GM12878 (cell line): ENCODE measurements at places on chromosomes 2 and 18. TPM values are rescaled to one million over a fixed set of nuclear protein-coding genes. Genes with fewer than 3 reads are reported as not detected.
A peak's percentile ranks its signal among the peaks of the same experiment; 100 is the strongest.

GRCh38 chr2:199191461-199191860 is 266.3 kb downstream of the SATB2 start:
- no peak for DNase-seq
- H3K27ac ChIP-seq: no peak overlapping the region
- no peaks in the 10 kb centered on the region for H3K36me3 ChIP-seq

- no peak for DNase-seq
- H3K36me3 ChIP-seq: no peaks in the 10 kb centered on the region
- H3K27ac ChIP-seq: no peak overlapping the region
- no peaks in the 10 kb centered on the region for H3K27me3 ChIP-seq
These were observed 4.8 kb downstream of the REG1B start for GRCh38 chr2:79082987-79083386.

GRCh38 chr18:10792181-10792580 is 266.4 kb downstream of the NAPG start:
- H3K27me3 ChIP-seq: no peaks in the 10 kb centered on the region
- no peak overlapping the region for H3K27ac ChIP-seq

GRCh38 chr18:7596147-7596546 is 29.0 kb downstream of the PTPRM start:
- H3K4me1 ChIP-seq: no peaks in the 10 kb centered on the region
- no peak for DNase-seq

GRCh38 chr2:165390875-165391274 is 78.6 kb upstream of the CSRNP3 start:
- H3K4me1 ChIP-seq: no peaks in the 10 kb centered on the region
- H3K27ac ChIP-seq: no peak overlapping the region
- no peak for DNase-seq
- H3K27me3 ChIP-seq: no peaks in the 10 kb centered on the region
- H3K36me3 ChIP-seq: no peaks in the 10 kb centered on the region

GRCh38 chr2:99860720-99861375 is 281.5 kb downstream of the AFF3 start:
- no peaks in the 10 kb centered on the region for H3K36me3 ChIP-seq
- peaks cover 6% of the 10 kb centered on the region for H3K4me1 ChIP-seq
- no peaks in the 10 kb centered on the region for H3K27me3 ChIP-seq
- H3K4me3 ChIP-seq: no peak overlapping the region
- no peak overlapping the region for H3K27ac ChIP-seq
- no peak for DNase-seq

DNA sequence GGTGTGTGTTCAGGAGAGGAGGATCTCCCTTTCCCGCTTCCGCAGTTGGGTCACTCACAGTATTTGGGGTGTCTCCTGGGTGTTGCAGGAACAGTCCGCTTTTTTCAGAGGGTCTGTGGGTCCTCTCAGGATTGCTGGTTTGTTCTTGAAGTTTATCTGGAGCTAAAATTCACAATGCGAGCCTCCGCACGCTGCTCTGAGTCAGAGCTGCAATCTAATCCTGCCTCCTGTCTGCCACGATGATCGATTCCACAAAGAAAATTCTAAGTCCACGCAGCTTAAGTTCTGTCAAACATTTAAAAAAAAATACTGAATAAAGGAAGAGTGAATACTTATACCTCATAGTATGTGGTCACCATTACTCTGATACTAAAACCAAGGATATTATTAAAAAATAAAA is 76.5 kb downstream of the RAD51AP2 start:
- H3K27me3 ChIP-seq: no peaks in the 10 kb centered on the region
- H3K27ac ChIP-seq: no peak overlapping the region
- H3K36me3 ChIP-seq: no peaks in the 10 kb centered on the region
- H3K4me3 ChIP-seq: no peak overlapping the region
- no peak for DNase-seq
- H3K4me1 ChIP-seq: no peaks in the 10 kb centered on the region

- no peak overlapping the region for H3K4me3 ChIP-seq
- DNase-seq: no peak
- no peaks in the 10 kb centered on the region for H3K27me3 ChIP-seq
- peak overlapping the region; percentile 65 for H3K27ac ChIP-seq
- no peaks in the 10 kb centered on the region for H3K36me3 ChIP-seq
These were observed 34.0 kb downstream of the DOCK10 start for GRCh38 chr2:225008179-225008856.

The ABCG8 gene
- not detected in 2 replicates for total RNA-seq

The ASB1 gene
- total RNA-seq: 31.2 and 34.2 TPM in 2 replicates

The ERICH2 gene
- total RNA-seq: not detected in 2 replicates

The IL1F10 gene
- total RNA-seq: not detected in 2 replicates

The AQP12A gene
- total RNA-seq: not detected in 2 replicates

The DIPK1C gene
- total RNA-seq: not detected in 2 replicates

The ALPG gene
- not detected in 2 replicates for total RNA-seq
